ENCODE measurements at places on chromosomes 4 and X.

DNA sequence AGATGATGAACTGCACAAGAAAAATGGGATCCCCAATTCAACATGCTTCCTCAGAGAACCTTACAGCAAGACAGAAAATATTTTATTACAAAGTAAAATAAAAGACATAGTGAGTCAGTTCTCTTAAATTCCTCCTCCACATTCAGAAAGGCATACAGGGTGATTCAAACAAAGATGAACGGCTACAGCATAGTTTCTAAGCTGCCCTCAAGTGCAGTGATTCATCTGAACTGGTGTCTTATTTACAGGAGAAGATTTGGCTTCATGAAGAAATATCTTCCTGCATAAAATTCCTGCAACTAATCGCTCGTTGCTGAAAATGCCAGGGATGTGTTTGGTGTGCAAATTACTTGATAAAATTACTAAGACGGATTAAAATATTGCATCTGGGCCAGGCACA lies 103.6 kb downstream of the PRKX start:
- DNase-seq = peak; percentile 60

DNA sequence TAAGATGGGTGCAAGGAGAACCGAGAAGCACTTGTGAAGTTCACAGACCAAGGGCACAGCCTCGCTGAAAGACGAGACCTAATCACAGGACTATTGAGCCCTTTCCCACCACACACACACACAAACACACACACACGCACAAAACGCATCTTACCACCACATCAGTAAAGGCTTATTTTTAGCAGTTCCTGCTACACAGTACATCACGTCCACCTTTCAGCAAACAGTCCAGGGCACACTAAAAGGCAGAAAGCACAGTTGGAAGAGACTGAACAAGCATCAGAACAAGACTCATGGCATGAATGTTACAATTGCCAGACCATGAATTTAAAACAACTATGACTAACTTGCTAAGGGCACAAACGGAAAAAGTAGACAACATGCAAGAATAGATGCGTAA lies 83.6 kb upstream of the MAPK10 start:
- no peak for DNase-seq

DNA sequence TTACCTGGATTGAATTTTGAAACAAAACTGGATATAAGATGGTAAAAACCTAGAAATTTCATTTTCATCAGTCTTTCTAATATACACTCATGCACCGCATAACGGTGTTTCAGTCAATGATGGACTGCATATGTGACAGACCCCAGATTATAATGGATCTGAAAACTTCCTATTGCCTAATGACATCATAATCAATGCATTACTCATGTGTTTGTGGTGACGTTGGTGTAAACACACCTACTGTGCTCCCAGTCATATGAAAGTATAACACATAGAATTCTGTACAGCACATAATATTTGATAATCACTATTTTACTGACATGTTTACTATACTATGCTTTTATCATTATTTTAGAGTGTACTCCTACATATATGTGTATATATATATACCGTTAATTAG lies 119.9 kb upstream of the AGA start:
- no peak for DNase-seq

GRCh38 chrX:8147226-8147625 lies 23.8 kb downstream of the VCX2 start:
- no peak for DNase-seq

GRCh38 chr4:144384408-144384807 lies 243.9 kb upstream of the GYPA start:
- DNase-seq = no peak

DNA sequence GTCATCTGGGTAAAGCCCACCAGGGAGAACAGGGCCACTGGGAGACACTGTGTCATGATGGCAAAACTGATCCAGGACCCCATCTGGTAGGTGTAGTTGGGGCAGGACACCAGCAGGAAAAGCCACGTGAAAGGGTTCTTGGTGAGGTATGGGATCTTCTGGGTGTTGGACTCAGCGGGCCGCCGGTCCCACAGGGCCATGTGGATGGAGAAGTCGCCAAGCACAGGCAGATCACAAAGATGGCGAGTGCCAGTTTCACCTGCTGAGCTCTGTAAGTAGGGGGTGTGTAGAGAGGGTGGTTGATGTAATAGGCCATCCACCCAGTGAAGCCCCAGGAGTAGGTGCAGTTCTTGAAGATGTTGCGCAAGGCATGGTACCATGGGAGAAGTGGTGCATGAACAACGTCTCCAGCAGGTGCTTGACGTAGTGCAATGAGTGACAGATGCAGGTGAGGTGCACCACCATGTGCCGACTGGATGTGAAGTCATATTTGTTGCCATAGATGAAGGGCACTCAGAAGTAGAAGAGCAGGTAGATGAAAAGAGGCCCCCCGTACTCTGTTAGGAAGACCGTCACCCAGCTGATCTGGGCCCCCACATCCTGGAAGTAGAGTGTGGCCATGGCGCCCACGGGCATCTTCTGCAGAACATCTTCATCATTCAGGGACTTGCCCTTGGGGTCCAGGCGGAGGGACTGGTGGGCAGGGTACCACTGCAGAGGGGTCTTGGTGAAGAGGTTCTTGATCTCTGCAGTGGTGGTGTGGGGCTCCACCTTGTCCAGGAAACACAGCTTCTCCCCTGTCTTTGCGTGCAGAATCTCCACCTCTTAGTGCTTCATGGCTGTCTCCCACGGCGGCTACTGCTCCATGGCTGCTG lies 249.3 kb downstream of the ANKRD50 start:
- no peak for DNase-seq

DNA sequence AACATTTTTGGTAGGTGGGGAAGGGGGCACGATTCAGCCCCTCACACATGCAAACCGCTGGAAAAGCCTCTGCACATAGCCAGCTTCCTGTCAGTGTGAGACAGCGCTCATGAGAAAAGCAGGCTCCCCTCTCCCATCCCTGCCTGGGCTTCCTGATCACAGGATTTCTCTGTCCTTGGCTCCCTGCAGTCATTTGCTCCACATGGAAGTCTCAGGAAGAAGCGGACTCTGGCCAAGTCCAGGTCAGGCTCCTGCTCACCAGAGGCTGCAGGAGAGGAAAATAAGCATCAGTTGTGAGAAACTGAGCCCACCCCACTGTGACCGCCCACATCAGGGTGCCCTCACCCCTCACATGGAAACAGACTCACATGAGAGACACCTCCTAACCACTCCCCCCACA lies 664.3 kb upstream of the TENM3 start:
- DNase-seq = no peak

GRCh38 chr4:35982318-35982717 lies 262.0 kb downstream of the ARAP2 start:
- no peak for DNase-seq

Measured in non-pigmented ciliary epithelial cell (primary cell).